ENCODE measurements at places on chromosomes 1 and 21.
A peak's percentile ranks its signal among the peaks of the same experiment; 100 is the strongest.

DNA sequence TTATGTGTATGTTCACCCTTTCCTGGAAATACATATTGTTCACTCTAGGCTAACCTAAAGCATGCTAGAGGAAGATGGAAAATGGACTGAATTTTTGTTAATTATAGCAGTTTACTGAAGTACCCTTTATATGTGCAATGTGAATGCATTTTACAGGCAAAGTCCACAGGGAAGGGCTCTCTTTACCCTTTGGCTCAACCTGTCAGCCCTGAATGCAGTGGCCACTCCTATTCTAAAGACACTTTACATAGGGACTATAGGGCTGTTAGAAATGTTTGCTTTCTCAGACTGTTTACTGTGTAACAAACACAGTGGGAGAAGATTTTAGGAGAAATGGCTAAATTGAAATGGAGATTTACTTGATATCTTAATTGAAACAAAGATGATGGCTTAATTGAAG is 78.5 kb downstream of the BRINP2 start:
- no peak overlapping the region for H3K4me3 ChIP-seq
- no peaks in the 10 kb centered on the region for H3K36me3 ChIP-seq
- no peak for DNase-seq
- H3K4me1 ChIP-seq: no peaks in the 10 kb centered on the region
- no peaks in the 10 kb centered on the region for H3K27me3 ChIP-seq

DNA sequence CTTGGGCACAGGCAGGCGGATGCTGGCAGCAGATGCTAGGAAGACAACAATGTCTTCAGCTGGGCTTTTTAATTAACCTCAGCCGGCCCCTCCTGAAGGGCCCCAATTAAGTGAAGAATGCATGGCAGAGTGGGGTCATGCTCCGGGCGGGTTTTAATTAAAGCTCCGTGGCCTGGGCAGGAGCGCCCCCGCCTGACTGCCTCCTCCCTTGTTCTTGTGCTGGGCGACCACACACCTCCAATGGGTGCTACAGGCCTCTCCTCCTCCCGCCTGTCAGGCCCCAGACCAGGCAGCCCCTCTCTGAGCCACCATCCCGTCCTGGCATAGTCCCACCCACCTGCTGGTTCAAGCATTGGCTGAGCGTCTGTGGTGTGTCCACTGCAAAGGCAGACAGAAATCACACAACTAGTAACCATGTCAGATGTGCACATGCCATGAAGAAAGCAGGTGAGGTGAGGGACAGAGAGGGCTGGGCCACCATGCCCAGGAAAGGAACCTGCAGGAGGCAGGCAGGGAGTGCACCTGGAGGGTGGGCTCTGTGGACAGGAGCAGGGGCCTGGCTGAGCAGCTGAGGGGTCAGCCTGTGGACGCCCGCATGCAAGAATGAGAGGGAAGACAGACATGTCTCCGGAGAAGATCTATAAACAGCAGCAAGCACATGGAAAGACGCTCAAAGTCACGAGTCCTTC is 8.5 kb upstream of the ARF1 start:
- no peak overlapping the region for H3K27ac ChIP-seq
- DNase-seq: no peak
- H3K36me3 ChIP-seq: no peaks in the 10 kb centered on the region

DNA sequence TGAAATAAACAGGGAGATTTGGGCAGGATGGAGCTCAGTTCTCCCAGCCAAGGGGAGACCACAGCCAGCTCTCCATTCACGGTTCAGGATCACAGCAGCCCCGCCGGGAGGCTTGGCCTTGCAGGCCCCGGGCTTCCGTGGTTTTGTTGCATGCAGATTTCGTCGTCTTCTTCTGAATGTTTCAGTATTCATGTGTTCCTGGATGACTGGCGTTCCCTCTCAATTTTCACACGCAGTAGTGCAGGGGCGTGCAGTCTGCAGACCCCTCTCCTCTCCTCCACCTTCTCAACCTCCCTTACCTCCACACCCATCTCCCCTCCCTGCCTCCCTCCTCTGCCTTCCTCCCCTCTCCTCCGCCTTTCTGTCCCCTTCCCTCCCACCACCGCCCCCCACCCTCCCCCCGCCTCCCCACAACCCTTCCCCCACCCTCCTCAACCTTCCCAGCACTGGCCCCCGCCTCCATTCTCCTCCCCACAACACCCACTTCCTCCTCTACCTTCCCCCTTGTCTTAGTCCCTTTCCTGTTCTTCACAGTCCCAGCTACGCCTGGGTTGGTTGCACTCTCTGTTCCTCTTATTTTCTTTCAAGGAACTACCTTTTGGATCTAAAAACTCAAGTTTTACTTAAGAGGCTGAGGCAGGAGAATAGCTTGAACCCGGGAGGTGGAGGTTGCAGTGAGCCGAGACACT is 8.4 kb upstream of the SLC19A1 start:
- DNase-seq: no peak
- H3K36me3 ChIP-seq: no peaks in the 10 kb centered on the region
- H3K27me3 ChIP-seq: no peaks in the 10 kb centered on the region
- peak overlapping the region; percentile 48 for H3K27ac ChIP-seq

DNA sequence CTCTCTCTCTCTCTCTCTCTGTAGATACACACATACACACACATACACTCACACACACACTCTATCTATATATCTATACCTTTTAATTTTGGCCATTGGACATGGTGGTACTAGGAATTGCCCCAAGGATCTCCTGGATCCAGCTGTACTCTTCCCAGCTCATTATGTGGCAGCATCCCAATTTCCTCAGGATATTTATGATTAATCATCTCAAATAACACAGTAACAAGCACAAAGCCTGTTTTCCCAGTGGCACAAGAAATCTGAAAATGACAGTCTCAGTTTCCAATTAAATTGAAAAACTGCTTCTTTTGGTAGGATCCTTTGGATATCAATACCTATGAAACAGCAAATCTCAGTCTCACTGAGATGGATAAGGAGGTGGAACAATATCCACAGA is 27.6 kb downstream of the S100A10 start:
- H3K4me1 ChIP-seq: peaks cover 58% of the 10 kb centered on the region
- no peak overlapping the region for H3K27ac ChIP-seq
- no peaks in the 10 kb centered on the region for H3K27me3 ChIP-seq
- no peaks in the 10 kb centered on the region for H3K36me3 ChIP-seq

GRCh38 chr1:97834899-97835298 is 85.9 kb downstream of the DPYD start:
- H3K4me3 ChIP-seq: no peak overlapping the region
- H3K27me3 ChIP-seq: no peaks in the 10 kb centered on the region
- H3K36me3 ChIP-seq: no peaks in the 10 kb centered on the region
- no peaks in the 10 kb centered on the region for H3K4me1 ChIP-seq

GRCh38 chr1:41894101-41894807 is 24.5 kb downstream of the HIVEP3 start:
- no peak overlapping the region for H3K4me3 ChIP-seq
- no peaks in the 10 kb centered on the region for H3K27me3 ChIP-seq
- H3K4me1 ChIP-seq: peaks cover 13% of the 10 kb centered on the region
- H3K36me3 ChIP-seq: no peaks in the 10 kb centered on the region
- no peak for DNase-seq
- peak overlapping the region; percentile 29 for H3K27ac ChIP-seq

DNA sequence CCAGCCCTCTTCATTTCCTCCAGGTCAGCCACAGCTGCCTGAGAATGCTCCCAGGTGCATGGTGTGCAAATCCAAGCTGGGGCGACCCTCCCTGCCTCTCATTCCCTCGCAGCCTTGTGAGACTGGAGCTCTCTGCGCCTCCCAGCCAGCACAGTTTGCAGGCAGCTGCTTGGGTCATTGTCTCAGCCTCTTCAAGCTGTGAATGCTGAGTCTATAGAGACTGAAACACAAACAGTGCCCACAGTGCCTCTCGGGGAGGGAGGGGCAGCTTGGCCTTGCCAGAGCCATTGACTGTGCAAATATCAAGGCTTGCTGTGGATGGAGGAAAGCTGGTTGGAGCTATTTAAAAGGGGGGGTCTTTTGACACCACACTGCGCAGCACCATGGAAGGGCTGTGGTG is 10.6 kb downstream of the PLXNA2 start:
- no peaks in the 10 kb centered on the region for H3K36me3 ChIP-seq
- no peak for DNase-seq
- no peaks in the 10 kb centered on the region for H3K27me3 ChIP-seq
- H3K4me3 ChIP-seq: no peak overlapping the region
- peaks cover 12% of the 10 kb centered on the region for H3K4me1 ChIP-seq
- H3K27ac ChIP-seq: no peak overlapping the region

- no peak overlapping the region for H3K27ac ChIP-seq
- no peaks in the 10 kb centered on the region for H3K36me3 ChIP-seq
- DNase-seq: no peak
- no peak overlapping the region for H3K4me3 ChIP-seq
- no peaks in the 10 kb centered on the region for H3K27me3 ChIP-seq
These were observed 38.3 kb downstream of the USP25 start for GRCh38 chr21:15768045-15768601.

DNA sequence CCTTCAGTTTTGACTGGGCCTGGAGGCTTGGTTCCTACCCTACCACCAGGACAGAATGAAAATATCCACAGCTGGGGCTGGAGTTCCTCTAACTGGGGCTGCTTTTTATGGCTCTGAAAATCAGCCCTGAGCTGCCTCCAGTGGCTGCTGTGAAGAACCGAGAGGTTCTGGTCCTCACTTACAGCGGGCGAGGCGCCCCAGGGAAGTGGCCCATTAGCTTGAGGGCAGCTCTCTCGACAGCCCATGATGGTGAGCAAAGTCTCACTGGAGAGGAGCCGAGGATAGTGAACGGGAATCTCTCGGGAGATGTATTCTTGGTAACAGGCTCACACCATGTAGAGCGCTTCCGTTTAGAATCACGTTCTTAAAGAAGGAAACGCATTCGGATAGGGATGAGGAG is 459.7 kb downstream of the KIF26B start:
- H3K27ac ChIP-seq: no peak overlapping the region
- no peaks in the 10 kb centered on the region for H3K27me3 ChIP-seq
- H3K4me3 ChIP-seq: no peak overlapping the region
- DNase-seq: no peak

- H3K4me3 ChIP-seq: no peak overlapping the region
- H3K4me1 ChIP-seq: peaks cover 5% of the 10 kb centered on the region
- no peaks in the 10 kb centered on the region for H3K36me3 ChIP-seq
- H3K27ac ChIP-seq: no peak overlapping the region
- no peaks in the 10 kb centered on the region for H3K27me3 ChIP-seq
- DNase-seq: no peak
These were observed 1.3 kb downstream of the KMO start for GRCh38 chr1:241533326-241534115.

DNA sequence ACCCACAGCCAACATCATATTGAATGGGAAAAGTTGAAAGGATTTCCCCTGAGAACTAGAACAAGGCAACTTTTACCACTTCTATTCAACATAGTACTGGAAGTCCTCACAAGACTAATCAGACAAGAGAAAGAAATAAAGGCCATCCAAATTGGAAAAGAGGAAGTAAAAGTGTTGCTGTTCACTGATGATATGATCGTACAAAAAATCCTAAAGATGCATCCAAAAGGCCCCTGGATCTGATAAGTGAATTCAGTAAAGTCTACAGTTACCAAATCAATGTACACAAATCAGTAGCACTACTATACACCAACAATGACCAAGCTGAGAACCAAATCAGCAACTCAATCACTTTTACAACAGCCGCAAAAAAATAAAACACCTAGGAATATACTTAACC is 28.3 kb downstream of the RAB3GAP2 start:
- H3K4me1 ChIP-seq: no peaks in the 10 kb centered on the region
- H3K36me3 ChIP-seq: no peaks in the 10 kb centered on the region
- no peak overlapping the region for H3K4me3 ChIP-seq
- H3K27ac ChIP-seq: no peak overlapping the region
- no peaks in the 10 kb centered on the region for H3K27me3 ChIP-seq

DNA sequence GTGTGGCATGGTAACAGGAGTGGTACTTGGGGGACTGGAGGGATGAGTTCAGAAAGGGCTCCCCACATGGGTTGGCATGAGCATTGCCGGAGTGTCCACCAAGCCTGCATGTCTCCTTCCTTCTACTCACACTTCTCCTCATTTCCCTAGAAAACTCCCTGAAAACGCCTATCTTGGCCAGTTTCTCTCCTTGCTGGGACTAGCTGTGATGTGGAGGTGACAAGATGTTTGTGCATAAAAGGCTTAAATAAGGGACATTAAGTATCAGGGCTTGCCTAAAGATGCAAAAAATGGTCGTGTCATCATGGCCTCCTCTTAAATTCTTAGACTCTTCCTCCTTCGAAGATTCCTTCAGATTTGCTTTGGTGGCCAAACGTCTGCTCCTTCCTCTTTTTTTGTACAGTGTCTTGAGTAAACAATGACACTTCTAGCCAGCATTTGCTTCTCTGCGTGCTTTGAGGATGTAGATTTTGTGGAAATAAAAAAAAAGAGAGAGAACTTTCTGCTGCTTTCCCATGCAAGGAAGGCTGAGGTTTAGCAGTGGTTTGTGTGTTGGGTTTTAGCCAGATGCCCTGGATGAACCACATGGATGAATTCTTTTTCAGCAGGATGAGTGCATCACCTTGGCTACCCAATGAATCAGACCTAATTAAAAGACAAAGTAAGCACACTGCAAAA is 239.1 kb upstream of the IRF2BP2 start:
- H3K4me1 ChIP-seq: no peaks in the 10 kb centered on the region
- no peak overlapping the region for H3K27ac ChIP-seq
- no peak for DNase-seq
- no peaks in the 10 kb centered on the region for H3K36me3 ChIP-seq

DNA sequence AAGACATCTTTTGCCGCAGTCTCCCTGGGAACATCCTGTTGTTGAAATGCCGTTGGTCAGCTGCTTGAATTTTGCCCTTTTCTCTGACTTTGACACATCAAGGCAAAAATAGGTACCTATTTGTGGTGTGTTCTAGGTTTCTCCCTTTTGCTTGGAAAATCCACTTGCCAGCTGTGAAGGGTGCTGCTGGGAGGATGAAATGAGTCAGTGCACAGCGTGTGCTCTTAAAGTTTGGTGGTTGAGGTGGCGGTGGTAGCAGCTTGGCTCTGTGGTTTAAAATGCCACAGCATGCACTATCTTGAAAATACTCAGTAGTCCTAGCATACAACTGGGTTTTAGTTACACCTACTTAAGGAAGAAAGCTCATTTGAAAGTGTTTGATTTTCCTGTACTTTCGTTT is 183.8 kb downstream of the DHRS3 start:
- no peaks in the 10 kb centered on the region for H3K27me3 ChIP-seq
- H3K27ac ChIP-seq: peak overlapping the region; percentile 84
- no peaks in the 10 kb centered on the region for H3K4me1 ChIP-seq
- peaks cover 6% of the 10 kb centered on the region for H3K36me3 ChIP-seq

- no peaks in the 10 kb centered on the region for H3K4me1 ChIP-seq
- DNase-seq: no peak
- no peak overlapping the region for H3K27ac ChIP-seq
- no peaks in the 10 kb centered on the region for H3K36me3 ChIP-seq
These were observed 3.5 kb downstream of the RYR2 start for GRCh38 chr1:237045278-237046016.
